Fibroblast of pulmonary artery (primary cell): ENCODE measurements at places on chromosomes 2 and 18.
A peak's percentile ranks its signal among the peaks of the same experiment; 100 is the strongest.

DNA sequence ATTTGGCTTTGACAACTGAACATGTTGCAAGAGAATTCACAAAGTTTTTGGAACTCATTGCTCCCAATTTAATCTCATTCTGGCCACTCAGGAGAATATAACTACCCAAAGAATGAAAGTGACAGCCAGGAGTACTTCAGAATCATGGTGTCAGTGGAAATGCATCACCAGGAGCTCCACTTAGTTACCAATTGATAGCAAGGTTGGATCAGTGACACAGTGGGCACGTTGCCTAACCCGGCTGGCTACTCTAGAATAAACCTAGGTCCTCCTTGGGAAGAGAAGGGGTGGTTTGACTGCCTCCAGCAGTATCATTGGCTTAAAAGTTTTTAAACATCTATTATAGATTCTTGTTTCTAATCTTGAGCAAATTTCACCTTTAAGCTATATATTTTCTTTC, 40.0 kb upstream of the LRP1B start:
- no peak for DNase-seq

DNA sequence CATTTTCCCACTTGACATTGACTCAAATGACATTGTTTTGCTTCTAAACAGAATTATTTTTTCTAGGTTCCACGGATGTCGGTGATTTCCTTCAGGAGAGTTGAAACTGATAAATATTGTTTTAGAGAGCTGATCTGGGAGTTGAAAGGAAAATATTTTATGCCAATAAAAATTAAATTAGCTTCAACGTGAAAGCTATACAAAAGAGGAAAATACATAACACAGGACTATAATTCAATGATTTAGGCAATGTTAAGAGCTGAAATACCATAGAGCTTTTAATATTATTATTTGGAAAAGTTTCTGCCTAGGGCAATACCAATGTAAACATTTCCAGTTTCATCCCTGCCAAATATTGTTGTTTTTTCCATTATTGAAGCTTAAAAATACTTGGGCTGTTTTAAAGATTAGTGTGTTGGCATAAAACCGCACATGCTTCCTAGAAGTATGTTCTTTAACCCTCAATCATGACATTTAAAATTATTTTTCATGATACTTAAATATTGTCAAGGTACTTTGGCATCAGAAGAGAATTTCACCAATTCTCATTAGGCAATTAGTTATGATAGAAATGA, 18.6 kb upstream of the PDE1A start:
- peak; percentile 26 for DNase-seq

- DNase-seq: no peak
Observed at GRCh38 chr2:80169811-80170594, 134.5 kb downstream of the LRRTM1 start.

GRCh38 chr2:137255990-137256389, 490.6 kb downstream of the THSD7B start:
- no peak for DNase-seq

- peak; percentile 55 for DNase-seq
Observed at GRCh38 chr2:86477349-86477748, 36.2 kb downstream of the KDM3A start.

DNA sequence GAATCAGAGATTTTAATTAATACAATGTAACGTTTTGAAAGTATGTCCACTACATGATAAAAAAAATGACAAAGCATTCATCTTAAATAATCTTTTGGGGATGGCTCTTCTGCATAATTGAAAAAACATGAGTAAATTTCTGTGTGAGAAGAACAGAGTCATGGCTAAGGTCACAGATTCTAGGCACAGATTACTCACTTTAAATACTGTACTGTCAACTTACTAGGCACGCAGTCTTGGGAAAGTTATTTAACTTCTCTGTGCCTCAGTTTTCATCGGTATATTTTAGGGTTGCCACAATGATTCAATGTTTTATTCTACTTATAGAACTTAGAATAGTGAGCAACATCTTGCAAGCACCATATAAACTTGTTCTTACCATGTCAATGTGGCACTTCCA, 49.2 kb downstream of the TMEFF2 start:
- no peak for DNase-seq

DNA sequence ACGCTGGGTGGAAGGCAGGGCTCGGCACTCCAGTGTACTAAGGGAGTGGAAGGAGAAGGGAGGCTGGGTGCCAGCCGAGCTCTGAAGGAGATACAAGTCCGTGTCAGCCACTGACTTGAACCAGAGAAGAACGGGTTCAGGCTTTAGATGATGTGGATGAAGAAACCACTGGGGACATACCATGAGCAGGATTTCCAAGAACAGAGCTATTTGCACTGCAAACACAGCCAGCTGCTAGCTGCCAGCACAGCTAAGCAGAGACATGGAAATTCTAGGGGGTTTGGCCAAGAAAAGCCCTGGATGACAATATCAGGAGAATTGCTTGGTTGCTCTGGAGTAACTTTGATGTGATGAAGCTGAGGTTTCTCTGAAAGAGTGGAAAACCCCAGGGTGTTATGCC, 5.2 kb downstream of the CD207 start:
- peak; percentile 31 for DNase-seq
